Urothelium cell line (cell line): ENCODE measurements at places on chromosomes 5 and 9.

DNA sequence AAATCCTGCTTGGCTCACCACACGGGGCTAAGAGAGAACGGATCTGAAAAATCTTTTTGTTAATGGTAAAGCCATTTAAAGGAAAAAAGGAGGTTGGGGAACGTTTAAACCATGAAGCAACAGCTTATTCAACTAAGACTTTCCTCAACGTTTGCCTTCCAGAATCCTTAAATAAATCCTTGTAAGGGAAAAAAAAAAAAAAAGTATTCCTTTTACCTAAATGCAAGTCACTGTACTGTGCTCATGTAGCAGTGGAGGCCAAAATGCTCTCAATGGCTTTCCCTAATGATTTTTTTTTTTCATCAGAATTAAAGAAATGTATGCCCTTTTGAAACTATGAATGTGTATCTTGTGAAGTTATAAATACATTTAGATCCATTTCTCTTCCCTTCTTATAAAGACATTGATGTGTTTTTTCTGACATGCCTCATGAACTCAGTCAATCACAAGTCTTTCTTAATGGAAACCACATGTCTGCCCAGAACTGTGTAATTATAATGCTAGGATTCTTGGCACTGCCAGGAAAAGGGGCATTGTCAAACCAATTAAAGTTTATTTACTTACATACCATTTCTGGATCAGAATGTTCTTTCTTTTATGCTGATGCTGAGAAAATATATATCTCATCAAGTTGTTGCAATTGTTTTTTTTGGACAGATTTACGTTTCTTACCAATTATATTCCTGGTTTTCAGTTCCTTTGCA is 107.5 kb downstream of the EBF1 start:
- no peak for DNase-seq

DNA sequence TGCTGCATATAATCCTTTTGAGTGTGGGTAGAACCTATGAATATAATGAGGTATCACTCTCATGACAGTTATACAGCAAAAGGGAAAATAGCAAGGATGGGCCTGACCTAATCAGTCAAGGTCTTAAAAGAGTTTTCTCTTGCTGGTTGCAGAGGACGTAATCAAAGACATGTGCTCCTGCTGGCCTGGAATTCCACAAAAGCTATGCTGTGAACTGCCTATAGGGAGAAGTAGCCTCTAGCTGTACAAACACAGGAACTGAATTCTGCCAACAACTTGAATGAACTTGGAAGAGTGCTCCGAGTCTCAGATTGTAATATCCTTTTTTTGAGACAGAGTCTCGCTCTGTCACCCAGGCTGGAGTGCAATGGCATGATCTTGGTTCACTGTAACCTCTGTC is 195.6 kb downstream of the PLK2 start:
- no peak for DNase-seq

GRCh38 chr5:65893749-65894430 is 32.5 kb upstream of the ERBIN start:
- no peak for DNase-seq

GRCh38 chr5:62001640-62002039 is 304.4 kb upstream of the KIF2A start:
- DNase-seq, result no peak

DNA sequence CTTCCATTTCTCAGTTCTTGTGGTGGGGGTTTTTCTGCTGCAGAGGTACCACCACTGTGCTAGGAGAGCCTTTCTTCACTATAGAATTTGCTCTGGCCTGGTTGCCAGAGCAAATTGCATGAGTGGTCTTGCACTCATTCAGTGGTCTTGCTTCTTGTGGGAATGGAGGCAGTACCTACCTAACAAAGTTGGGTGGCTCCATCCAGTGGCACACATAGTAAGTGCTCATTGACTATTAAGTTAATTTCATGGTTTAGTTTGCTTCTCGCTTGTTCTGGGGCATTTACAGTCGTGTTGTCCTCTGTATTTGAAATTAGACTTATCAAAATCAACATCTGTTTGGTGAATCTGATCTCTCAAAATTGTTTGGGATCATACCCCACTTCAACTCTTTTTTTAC is 23.0 kb downstream of the SLC28A3 start:
- DNase-seq, result no peak

DNA sequence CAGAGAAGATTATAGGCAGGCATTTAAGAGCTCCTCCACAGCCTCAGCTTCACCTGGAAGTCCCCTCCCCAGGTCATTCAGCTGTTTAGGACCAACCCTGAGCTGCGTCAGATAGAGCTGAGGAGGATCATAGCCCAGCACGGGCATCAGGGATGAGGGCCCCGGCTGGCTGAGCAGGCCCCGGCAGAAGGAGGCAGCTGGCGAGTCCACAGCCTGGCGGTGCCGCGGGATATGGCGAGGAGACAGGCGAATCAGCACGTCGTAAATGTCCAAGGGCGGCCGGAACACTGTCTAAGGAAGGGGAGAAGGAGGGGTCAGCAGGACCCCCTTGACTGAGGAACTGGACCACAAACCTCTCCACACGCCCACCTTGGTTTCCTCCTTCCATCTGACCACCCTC is 10.6 kb downstream of the NOL6 start:
- DNase-seq, result no peak

- no peak for DNase-seq
Observed at GRCh38 chr5:150573216-150573615, 65.3 kb downstream of the NDST1 start.

GRCh38 chr5:72346398-72346797 is 26.2 kb downstream of the PTCD2 start:
- no peak for DNase-seq

DNA sequence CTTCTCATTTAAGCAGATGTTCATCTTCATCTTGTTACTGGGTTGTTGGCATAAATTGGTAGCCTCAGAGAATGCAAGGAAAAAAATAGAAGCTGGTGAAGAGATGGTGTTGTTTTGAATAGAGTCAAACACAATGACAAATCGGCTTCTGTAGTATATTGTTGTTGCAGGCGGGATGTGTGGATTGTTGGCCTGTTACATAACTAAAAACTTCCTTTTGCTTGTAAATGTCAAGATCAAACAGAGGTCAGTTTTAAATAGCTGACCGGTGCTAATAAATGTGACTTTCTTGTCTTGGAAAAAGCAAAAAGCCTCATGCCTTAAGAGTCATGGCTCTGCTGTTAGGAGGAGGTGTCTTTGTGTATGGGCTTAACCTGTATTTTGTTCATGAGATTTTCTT is 59.2 kb downstream of the CCDC192 start:
- no peak for DNase-seq

DNA sequence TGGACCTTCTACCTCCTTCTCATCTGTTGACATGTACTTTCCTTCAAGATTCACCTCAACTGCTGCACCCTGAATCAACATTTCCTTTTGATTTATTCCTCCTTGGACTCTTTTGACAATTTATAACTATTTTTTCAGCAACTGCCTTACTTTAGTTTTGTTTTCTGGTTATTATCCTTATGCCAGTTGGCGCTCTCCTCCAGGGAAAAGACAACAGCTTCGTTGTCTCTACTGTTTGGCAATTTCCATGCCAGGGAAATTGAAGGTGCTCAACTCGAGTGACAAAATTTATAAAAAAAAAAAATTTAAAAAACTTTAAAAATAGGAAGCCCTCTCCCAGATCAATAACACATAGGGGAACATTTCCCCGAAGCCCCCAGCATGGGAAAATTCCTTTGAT is 549.2 kb upstream of the DMAC1 start:
- DNase-seq, result no peak

- no peak for DNase-seq
Observed at GRCh38 chr5:15618938-15619337, 119.0 kb downstream of the FBXL7 start.

DNA sequence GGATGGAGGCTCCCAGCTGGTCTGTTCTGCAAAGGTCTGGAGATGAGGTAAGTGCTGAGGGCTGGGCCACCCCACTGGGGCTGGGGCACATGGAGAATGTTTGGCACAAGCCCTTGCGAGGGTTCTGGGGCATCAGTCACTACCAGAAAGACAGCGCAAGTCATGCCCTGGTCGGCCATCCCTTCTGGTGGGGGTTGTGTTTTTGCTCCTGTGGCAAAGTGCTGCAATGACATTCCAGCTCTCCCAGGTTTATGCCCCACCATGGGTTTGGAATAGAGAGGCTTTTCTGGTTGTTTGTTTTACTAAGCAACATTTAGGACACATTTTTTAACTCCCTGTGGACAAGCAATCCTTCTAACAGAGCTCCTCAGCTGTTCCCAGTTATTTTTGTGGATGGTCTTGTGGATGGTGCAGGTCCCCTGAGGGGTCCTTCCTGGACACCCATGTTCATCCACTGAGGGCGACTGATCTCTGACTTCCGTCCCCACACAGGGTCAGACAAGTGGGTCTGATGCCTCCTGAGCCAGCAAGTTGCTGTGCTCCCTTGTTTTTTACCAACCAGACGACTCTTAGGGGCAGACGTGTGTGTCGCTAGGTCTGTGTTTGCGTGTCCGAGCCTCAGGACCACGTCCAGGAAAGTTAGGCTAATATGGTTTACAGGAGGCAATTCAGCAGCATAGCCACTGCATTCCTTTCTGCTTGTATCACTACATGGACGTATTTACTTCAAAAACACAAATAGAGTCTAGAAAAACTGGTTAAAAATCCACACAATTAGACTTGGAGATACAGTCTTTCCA is 64.9 kb upstream of the ECM2 start:
- no peak for DNase-seq

GRCh38 chr5:127377651-127378050 is 87.1 kb downstream of the MEGF10 start:
- no peak for DNase-seq

GRCh38 chr5:149944666-149945065 is at the start of gene PDE6A:
Gene PDE6A (minus strand): TSS chr5:149944793. CDS start chr5:149944673, 120 bp downstream.
- DNase-seq, result no peak

DNA sequence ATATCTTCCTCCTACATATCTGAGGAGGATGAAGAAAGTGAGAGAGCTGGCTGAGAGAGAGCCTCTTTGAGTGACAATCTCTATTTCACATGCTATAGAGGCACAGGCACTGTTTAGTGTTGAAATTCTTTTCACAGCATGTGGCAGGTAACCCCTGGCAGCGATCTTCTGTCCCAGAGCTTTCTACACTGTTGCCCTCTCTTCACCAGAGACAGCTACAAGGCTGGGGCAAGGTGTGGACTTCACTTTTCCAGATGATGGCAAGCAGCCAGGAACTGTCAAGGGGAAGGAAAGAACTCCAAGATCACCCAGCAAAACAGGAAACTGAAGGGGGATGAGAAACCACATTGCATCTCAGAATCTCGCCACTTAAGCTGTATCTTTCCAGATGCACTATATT is 205.2 kb downstream of the CAAP1 start:
- DNase-seq, result no peak

GRCh38 chr9:37398464-37399025 is 24.0 kb upstream of the GRHPR start:
- no peak for DNase-seq

DNA sequence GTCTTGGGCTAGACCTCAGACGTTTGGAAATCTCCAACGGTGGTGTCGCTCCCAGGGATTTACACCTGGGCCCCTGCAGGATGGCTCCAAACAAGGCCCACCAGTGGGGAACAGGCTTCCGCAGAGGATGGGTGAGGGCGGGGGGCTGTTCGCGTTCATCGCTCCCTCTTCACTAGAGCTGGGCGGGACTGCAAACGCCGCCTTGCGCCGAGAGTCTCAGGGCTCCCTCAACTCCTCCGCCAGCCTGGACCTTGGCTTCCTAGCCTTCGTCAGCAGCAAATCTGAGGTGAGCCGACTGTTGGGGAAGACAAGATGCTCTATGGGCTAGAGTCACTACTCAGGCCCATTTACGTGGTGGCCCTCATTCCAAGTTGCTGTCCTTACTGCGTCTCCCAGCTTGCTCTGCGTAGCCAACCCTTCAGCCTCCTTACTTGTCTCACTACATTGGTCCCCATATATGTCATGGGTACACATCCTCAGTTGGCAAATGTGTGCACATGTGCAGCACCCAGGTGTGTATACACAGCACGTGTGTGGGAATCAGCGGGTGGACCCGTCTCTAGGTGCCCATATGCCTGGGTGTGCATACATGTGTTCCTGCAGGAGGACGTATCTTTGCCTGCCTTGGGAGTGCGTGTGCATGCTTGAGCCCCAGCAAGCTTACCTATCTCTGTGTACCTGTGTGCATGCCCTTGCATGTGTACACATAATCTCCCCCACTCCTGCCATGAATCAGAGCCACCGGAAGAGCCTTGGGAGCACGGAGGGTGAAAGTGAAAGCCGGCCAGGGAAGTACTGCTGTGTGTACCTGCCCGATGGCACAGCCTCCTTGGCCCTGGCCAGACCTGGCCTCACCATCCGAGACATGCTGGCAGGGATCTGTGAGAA is 10.5 kb downstream of the RGS14 start:
- no peak for DNase-seq

DNA sequence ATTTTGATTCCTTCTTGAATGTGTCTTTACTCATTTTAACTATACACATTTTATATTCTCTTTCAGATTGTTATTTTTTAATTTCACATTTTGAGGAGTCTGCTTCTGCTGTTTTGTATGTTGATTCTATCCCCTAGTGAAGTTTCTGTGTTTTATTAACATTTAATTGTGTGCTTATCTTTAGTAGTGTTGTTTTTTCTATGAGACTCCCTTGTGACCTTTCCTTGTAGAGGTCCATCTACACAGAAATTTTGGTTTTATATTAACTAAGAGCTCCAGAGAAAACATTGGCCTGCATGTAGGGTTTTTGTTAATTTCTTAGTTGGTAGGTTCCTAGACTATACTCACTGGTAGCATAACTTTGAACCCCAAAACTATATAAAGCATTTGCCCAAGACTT is 35.4 kb upstream of the IL13 start:
- DNase-seq, result no peak

DNA sequence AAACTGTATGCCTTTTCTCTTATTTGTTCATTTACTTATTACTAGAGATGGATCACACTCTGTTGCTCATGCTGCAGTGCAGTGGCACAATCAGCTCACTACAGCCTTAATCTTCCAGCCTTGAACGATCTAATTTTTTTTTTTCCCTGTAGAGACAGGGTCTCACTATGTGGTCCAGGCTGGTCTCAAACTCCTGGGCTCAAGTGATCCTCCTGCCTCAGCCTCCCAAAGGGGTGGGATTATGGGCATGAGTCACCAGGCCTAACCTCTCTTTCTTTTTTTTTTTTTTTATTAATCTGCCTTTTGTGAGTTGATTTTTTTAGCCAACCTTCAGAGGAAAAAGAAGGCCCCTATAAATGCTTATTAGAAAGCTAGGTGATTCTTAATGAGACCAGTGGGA is 303.0 kb downstream of the FBXL17 start:
- DNase-seq, result no peak

- peak; percentile 23 for DNase-seq
Observed at GRCh38 chr5:98997000-98997399, 68.2 kb upstream of the CHD1 start.

- DNase-seq, result no peak
Observed at GRCh38 chr5:172342918-172343317, 59.4 kb upstream of the UBTD2 start.
